ENCODE measurements at places on chromosomes 2 and 18.
A peak's percentile ranks its signal among the peaks of the same experiment; 100 is the strongest.

DNA sequence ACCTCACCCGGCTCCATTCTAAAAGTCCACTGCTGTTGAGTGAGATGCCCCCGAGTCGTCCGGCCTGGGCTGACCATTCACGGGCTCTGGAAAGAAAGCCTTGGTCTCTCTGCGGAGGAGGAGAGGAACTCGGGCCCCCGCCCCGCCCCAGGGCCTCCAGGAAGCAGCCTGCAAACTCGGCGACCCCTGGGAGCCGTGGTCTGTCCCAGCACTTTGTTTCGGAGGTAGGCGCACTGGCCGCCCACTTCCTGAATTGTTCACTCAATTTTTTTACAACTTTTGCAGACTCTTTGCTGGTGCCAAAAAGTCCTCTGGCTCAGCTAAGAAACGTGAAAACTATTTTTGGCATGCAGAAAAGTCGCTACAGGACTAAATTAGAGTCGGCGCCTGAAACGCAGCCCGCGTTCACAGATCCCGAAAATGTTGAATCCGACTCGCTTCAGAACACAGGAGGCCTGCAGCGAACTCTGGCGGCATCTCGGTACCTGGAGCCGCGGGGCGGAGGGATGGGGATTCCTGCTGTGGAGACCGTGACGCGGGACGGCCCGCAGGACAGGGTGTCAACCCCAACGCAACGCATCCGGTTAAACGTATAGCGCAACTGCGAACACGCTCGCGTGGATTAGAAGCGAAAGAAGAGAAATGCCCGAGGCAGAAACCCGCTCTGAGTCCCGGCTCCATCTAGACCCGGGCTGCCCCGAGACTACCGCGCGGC lies 1.5 kb downstream of the PXDN start:
- no peak for DNase-seq

- no peak for DNase-seq
Measured at GRCh38 chr2:230863442-230864121, 1.2 kb upstream of the ITM2C start.

DNA sequence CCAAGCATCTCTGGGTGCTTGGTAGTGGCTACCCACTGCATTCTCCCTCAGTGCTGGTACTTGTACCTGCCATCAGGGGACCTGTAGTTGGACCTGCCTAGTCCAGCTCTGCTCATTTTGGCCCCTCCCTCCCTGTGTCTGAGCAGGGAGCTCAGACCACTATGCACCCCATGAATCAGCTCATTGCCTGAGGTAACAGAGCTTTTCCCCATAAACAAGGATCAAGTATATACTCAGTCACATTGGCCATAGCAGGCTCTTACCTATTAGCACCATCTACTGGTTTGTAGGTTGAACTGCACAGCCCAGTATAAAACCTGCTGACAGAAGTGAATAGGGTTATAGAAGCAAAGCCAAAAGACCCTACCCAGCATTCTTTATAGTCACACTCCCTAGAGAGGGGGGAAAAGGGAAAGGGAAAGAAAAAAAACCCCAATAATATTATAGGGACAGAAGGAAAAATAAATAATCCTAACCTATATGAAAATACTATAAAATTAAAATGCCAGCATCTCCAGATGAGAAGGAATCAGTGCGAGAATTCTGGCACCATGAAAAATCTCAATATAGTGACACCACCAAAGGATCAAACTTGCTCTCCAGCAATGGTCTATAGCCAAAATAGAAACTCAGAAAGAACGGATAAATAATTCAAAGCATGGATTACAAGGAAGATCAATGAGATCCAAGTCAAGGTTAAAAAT lies 6.9 kb upstream of the FLACC1 start:
- DNase-seq = peak; percentile 41

DNA sequence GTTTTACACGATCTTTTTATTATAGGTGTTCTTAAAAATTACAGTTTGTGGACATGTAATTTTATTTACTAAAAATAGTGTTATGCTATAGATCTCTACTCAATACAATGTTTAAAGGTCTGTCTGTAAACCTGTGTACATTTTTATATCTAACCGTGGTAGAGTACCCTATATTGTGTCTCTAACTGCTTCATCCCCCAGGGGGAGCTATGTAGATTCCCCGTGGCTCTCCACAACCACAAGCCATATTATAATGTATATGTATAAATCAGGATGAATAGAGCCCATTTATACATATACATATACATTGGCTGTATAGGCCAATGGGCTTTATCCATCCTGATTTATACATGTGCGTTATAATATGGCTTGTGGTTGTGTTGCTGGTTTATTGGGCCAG lies 59.4 kb downstream of the ADAM23 start:
- DNase-seq = no peak

- DNase-seq = no peak
Measured at GRCh38 chr2:148350199-148350598, 294.4 kb upstream of the EPC2 start.

- DNase-seq = no peak
Measured at GRCh38 chr18:74819433-74820059, 221.9 kb downstream of the ZNF407 start.

GRCh38 chr18:6781796-6782195 lies 52.3 kb downstream of the ARHGAP28 start:
- no peak for DNase-seq

GRCh38 chr18:3061581-3062312 lies 48.8 kb upstream of the LPIN2 start:
- no peak for DNase-seq

DNA sequence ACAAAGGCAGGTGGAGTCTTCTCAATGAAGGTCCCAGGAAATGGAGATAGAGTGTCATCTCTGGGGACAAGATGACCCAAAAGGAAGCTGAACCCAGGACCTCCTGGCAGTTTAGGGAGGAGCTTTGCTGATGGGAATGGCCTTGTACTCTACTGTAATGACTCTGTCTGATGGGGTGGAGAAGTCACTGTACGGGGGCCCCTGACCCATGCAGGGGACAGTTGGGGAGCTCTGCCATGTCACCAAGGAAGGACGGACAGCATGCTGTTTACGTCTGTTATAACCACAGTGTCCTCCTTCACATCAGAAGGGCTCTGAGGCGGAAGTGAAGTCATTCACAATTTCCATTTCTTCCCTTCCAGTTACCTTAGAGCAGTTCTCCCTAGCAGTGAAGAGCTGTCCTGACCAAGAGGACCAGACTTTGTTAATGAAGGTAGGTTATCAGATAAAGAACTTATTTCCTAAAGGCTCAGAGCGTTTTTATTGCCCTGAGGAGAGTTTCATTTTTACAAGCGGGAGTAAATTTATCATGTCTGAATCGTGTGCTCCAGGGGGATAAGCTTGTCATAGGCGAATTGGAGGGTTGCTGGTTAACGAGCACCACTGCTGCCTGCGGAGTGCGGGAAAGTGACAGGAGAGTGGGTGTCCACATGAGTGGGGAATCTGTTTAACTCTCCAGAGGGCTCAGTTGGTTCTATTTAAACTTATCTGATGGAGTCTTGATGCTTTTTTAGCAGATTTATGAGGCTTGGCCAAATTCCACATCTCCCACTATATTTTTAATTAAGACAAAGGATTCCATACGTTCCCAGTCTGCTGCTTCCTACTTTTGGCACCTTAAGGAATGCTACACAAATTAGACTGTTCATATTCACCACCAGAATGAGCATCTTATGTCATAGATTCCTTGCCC lies 71.6 kb upstream of the BCL2L11 start:
- DNase-seq = no peak

DNA sequence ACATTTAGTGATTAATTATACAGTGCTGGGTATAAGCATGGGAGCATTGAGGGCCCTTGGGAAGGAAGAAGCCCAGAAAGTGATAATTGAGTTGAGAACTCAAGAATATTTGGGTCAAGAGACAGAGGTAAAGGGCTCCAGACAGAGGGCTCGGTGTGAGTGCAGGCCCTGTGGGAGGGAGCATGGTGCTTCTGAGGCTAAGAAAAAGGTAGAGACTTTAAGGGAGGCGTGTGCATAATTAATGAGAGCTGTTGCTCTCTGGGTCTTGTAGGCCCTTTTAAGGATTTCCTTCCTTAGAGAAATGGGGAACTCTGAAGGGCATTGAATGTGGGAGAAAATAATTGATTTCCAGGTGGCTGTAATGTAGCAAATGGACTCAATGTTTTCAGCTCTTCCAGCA lies 735.0 kb upstream of the POU3F3 start:
- no peak for DNase-seq

GRCh38 chr2:170587117-170587516 lies 128.0 kb upstream of the SP5 start:
- no peak for DNase-seq

DNA sequence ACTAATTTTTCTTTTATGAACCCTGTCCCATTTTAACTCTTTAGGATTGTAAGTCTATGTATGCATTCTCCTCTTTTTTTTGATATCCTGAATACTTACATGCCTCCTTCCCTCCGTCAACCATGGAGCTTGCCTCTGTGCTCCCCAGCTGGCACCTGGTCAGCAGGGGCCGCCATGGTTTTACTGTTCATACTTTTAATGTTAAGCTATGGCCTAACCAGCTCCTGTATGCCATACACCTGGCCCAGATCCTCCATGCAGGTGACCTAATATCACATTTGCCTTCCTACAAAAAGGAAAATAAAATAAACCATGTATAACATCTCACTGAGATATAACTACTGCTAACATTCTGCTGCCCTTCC lies 283.1 kb upstream of the TRIB2 start:
- DNase-seq = no peak

DNA sequence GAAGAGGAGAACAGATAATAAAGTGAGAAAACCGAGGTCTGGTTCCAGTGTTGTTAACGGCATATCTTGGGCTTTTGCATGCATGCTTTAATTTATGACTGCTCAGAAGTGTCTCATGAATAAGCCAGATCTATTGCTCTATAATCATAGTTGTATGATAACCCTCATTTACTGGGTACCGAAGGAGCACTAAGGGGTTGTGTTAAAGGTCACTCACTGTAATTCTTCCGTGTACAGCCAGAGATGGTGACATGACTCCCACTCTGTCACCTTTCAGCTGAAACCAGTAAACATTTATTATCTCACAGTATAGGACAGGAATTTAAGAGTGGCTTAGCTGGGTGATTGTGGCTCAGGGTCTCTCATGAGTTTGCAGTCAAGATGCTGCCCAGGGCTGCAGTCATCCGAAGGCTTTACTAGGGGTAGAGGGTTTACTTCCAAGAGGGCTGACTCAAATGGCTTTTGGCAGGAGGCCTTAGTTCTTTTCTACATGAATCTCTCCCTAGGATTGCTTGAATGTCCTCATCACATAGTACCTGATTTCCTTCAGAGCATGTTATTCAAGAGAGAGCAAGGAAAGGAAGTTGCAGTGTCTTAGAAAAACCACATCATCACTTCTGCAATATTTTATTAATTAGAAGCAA lies 107.0 kb downstream of the NAB1 start:
- DNase-seq = no peak

- DNase-seq = no peak
Measured at GRCh38 chr2:157442191-157442590, 1.7 kb downstream of the CYTIP start.

GRCh38 chr2:36871068-36871707 lies 95.1 kb downstream of the STRN start:
- DNase-seq = no peak

DNA sequence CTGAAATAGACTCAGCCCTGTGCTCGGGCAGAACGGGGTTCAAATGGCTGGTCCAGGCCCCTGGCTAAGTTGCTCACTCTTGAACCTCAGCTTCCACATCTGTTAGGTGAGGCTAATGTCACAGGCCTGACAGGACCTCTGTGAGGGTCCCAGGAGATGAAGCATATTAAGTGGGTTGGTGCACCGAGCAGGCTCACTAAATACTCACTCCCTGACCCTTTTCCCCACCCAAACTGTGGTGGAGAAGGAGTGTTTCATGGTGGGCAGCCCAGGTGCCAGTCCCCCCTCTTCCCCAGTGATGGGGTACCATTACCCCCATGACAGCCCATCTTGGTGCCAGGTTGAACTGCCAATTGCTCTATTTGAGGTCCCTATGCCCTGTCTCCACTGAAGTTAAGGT lies 286.0 kb downstream of the MYCN start:
- no peak for DNase-seq

GRCh38 chr18:6557057-6557769 lies 142.5 kb upstream of the L3MBTL4 start:
- DNase-seq = no peak

DNA sequence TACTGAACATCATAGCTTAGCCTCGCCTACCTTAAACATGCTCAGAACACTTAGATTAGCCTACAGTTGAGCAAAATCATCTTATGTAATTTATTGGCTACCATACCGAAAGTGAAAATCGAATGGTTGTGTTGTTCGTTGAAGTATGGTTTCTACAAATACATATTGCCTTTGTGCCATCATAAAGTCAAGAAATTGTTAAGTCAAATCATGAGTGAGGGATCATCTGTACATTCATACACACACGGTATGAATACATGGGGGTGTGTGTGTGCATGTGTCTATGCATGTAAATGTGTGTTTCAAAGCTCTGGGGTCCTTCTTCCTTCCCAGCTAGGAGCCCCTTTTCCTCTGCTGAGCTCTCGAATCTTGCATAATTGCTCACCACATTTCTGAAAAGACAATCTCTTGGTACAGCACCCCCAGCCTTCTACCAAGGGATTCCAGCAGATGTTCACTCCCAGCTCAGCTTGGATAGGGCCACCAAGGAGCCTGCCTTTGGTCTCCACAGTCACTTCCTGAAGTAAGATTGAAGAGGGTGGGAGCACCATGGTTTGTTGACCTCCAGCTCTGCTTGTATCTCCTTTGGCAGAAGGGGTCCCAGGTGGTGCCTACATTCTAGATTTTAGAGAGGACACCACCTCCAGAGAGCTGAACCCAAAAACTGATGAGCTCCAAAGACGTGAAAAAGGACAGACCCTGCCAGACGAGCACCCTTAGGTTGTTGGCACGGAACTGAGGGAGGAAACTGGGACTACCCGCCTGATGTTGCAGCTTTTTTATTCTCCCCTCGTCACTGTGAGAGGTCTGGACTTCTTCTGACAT lies 33.2 kb upstream of the CYP1B1 start:
- no peak for DNase-seq

DNA sequence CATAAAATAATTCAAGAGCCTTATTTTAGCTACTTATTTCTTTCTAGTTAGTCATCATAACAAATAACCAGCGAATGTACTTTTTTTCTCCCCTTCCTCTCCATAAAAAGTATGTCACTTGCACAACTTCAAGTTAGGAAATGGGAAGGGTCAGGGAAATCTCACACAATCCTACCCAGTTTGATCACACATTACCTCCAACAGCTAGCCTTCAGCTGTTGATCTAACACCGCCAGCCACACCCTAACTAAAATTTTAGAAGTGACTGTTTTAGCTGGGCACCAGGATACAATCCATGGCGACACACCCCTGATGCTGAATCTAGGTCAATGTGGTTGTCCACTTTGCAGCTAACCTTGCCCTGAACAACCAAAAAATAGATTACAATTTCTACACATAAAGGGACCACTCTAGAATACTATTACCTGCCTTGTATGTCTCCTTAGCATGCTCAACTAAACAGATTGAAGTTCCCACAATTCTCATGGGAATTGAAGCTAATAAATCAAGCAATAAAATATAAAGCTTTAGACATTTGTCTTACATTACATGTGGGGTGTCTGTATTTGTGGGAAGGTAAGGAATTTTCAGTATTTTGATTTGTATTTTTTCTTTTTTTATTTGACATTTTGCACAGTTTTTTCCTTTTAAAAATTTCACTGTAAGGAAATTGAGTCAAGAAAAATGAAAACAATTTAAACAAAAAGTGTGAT lies 7.3 kb upstream of the COL3A1 start:
- DNase-seq = no peak
